ENCODE measurements at places on chromosomes 13 and 19.

- DNase-seq, result no peak
These were observed 67.3 kb upstream of the ITM2B start for GRCh38 chr13:48165727-48166126.

GRCh38 chr19:51161867-51162496 is 19.9 kb downstream of the SIGLEC7 start:
- DNase-seq, result no peak

DNA sequence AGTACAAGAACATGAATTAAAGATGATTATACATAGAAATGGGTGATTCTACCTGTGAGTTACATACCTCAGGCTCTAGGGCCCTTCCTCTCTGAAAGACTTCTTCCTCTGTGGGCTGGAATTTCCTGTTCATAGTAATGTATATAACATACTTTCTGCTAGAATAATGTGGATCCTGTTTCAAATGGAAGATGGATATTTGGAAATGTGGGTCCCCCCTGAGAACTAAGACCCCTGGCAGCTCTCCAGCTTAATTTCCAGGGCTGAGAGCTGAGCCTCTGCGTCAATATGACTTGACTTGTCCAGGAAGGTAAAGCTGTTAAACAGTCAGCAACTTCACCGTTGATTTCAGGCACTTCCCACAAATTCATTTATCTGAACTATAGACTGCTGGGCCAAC is 296.3 kb downstream of the NALCN start:
- DNase-seq, result no peak

- no peak for DNase-seq
These were observed 25.9 kb downstream of the LATS2 start for GRCh38 chr13:21035498-21035897.

DNA sequence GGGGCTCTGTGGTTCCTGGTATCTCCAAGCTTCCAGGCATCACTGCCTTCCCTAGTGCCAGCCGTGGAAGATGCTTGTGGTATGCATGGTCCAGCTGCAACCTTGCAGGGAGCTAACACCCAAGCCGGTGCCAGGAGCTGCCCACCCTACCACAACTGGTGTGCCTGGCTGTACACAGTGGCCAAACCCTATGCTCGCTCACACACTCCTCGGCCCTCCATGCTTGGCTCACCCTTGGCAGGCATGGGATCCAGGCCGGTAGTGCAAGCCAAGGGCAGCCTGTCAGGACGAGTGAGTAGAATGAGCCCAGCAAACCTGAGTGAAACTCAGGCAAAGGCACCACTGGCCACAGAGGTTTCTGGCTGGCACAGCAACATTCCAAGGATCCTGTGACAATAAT is 1676.0 kb downstream of the SLITRK1 start:
- DNase-seq, result no peak

DNA sequence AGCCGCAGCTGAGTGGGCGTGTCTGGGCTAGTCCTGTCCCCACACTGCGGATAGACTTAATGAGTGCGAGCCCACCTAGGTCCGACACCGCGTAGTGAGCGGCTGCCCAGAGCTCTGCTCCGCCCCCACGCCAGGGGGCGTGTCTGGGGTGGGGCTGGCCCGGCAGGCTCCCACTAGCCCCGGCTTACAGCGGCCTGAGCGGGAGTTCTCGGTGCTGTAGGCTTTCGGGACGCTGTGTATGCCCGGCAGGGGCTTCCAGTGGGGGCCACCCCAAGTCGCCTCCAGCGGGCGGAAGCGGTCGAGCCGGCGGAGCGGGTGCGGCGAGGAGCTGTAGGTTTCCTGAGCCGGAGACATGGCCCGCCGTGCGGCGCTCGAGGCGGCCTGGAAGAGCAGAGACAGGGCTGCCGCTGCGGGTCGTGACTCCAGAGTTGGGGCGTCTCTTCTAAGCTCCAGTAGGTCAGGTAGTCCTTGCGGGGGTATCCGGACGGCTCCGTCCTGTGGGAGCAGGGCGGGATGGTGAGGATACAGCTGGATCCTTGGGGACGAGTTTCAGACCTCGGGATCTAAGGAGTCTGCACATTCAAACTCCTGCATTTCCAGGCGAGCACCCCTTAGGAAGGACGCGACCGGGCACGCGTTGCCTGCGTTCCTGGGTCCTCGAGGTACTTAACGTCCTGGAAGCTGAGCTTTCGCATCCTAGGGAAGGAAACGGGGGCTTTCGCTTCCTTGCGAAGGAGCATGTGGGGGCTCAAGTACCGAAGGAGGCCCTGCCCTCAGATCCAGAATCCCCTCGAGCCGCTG is 1.2 kb downstream of the CGB7 start:
- DNase-seq, result no peak

- DNase-seq, result no peak
These were observed 1242.2 kb upstream of the MIR17HG start for GRCh38 chr13:90105276-90105675.

- peak; percentile 91 for DNase-seq
These were observed 11.5 kb downstream of the APLP1 start for GRCh38 chr19:35879770-35880317.

GRCh38 chr13:113548171-113548641 is 36.3 kb upstream of the TFDP1 start:
- no peak for DNase-seq

DNA sequence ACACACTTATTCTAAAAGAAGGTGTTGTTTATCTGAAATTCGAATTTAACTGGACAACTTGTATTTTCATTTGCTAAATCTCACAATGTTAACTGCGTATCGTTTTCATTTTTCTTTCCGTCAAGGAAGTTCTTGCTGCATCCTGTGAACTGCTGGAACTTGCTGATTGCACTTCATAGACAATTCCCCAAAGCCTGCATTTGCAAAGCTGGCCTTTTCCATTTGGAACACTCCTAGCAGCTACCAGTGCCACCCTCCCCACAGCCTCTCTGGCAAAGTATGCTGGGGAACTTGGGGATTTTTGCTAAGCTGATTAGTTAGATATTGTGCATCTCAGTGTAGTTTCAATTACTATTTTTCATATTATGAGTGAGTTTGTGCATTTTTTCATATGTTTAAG is 20.4 kb upstream of the ARGLU1 start:
- no peak for DNase-seq

GRCh38 chr19:50449236-50449899 is 16.7 kb downstream of the MYBPC2 start:
- no peak for DNase-seq

DNA sequence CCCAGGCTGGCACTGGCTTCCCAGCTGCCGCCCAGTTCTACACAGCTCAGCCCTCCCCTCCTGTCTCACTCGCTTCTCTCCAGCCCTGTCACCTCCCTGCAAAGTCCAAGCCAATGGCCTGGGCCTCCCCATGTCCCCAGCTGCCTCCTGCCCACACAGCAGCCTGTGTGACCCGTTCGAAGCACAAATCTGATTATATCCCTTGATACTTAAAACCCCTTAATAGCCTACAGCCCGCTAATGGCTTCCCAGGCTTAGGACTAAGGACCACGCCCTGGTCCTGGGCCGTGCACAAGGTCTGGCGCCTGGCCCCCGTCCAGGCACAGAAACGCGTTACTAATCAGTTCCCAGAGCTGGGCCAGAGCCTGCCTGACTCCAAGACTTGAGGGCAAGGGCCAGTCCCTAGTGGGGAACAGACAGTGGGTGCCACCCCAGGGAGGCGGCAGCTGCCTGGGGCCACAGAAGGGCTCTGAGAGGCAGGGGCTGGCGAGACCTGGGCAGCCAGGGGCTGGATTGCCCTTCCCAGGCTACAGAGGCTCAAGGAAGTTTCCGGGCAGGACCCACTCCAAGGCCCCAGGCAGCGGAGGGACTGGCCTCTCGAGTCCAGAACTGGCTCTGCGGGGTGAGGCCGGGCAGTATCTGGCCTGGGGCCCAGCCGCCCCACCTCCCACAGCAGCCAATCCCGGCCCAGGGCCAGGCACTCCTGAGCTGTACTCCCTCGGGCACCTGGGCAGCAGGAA is 10.4 kb downstream of the XAB2 start:
- no peak for DNase-seq

DNA sequence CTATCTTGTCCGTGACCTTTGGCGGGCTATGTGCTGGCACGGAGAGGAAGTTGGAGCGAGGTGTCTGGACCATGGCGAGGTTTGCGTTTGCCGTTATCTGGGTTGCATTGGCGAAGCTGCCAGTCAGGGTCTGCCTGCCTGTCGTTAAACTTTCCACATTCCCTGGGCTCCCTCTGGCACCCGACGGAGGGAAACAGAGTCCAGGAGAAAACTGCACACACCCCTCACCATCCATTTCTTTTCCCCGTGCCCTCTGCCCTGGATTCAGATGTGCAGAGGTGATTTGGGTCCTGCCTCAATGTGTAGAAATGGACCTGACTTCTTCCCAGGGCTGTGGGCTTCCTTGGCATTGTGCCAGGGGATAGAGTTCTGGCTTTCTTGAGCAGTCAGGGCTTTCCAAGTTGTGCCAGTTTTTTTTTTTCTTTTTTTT is 142.4 kb downstream of the URI1 start:
- no peak for DNase-seq

DNA sequence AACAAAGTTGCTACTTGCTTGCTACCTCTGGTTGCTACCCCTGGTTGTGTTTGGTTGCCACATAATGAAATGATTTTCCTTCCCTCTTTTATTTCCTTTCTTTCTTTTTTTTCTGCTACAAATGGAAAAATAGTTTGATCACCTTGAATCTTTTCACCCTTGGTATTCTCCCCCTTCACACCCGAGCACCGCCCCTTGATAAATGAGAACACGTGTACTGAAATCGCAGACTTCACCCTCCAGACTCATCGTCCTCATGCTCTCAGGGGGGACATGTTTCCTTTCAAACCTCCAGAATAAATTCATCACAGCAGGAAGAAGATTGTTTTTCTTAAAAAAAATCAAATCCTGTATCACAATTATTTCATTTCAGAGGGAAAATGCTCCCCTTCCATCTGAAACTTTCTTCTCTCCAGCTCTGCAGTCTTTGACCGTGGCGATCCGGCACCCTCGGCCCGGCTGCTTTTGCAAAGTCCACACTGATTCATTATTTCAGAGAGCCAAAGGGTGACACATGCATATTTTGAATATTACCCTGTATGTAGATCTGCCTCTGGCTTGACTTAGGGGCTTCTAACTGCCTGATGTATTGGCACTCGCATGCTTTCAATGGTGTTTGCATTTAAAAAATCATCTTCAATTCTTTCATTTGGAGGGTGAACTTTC is 222.6 kb upstream of the MAB21L1 start:
- DNase-seq, result peak; percentile 69

DNA sequence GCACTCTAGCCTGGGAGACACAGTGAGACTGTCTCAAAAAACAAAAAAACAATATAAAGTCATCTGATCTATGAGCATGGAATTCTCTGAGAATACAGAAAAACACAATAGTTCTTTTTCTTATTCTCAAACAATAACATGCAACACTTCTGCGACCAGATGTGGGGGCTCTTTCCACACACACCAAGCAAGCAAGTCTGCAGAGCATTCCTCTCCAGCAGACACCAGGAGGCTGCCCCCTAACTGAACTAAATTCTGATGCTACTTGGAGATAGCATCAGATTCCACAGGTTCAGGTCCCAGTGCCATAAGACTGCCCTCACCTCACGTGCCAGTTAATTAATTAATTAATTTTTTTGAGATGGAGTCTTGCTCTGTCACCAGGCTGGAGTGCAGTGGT is 27.7 kb downstream of the ZNF101 start:
- no peak for DNase-seq

DNA sequence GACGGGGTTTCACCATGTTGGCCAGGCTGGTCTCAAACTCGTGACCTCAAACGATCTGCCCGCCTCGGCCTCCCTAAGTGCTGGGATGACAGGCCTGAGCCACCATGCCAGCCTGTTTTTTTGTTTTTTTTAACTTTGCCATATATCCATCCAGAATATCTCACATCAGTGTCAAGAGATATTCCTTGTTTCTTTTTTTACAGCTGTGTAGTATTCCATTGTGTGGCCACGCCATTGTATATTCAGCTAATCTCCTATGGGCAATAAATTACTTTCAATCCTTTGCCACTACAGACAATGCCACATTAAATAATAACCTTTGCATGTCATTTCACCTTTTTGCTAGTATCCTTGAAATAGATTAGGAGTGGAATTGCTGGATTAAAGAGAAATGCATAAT is 15.3 kb downstream of the KHSRP start:
- no peak for DNase-seq

DNA sequence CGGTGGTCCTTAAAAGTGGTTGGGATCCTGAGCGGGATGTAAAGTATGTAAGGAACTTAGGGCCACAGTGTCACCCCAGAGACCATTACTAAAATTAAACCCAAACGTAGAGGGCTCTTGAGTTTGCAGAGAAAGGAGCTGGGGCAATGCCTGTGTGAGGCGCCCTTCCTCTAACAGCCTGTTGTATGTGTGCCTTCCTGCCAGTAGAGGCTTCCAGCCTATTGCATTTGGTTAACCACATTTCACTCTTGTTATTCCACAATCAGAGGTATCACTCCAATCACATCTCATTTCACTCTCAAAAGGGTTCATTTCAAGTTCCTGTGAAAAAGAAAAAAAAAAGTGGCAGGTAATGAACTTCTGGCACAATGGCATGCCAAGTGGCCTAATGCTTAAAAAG is 29.4 kb downstream of the DIAPH3 start:
- no peak for DNase-seq

All from foreskin fibroblast (primary cell).